Bronchial smooth muscle cell (primary cell): ENCODE measurements at places on chromosomes 16 and 17. TPM values are rescaled to one million over a fixed set of nuclear protein-coding genes. Genes with fewer than 3 reads are reported as not detected.

ACSF2 gene
- total RNA-seq: 47.8 and 57.2 TPM in 2 replicates

MYL4 gene
- not detected in 2 replicates for total RNA-seq

UBE2G1 gene
- total RNA-seq: 10.9 and 16.9 TPM in 2 replicates

CMTM3 gene
- total RNA-seq: 5.4 and 8.8 TPM in 2 replicates

SLFN11 gene
- 35.1 and 51.2 TPM in 2 replicates for total RNA-seq

DOK4 gene
- total RNA-seq: 20.9 and 28.2 TPM in 2 replicates

LGALS9C gene
- not detected in 2 replicates for total RNA-seq

CSH2 gene
- not detected in 2 replicates for total RNA-seq

KRTAP4-6 gene
- not detected in 2 replicates for total RNA-seq

CD7 gene
- total RNA-seq: 0.43 TPM in 1 of 2 replicates, not detected in the other
